ENCODE measurements at places on chromosomes 4 and X. TPM values are rescaled to one million over a fixed set of nuclear protein-coding genes. Genes with fewer than 3 reads are reported as not detected.

Gene IBSP
- total RNA-seq, result not detected

Gene RXFP1
- not detected for total RNA-seq

Gene ODAM
- not detected for total RNA-seq

Gene GIMD1
- total RNA-seq, result not detected

Gene SMIM10L2A
- not detected for total RNA-seq

Gene UNC5C
- total RNA-seq, result not detected

Gene MUC7
- total RNA-seq, result not detected

Gene RTL9
- total RNA-seq, result 0.79 TPM

Gene MAP7D2
- not detected for total RNA-seq

Gene IL21
- not detected for total RNA-seq

Gene OPN1MW3
- not detected for total RNA-seq

Gene PAGE4
- total RNA-seq, result not detected

Gene SSX2B
- not detected for total RNA-seq

Gene FGFBP1
- 11.1 TPM for total RNA-seq

Data from PC-9 (cell line).